ENCODE measurements at places on chromosomes 16 and 17.
A peak's percentile ranks its signal among the peaks of the same experiment; 100 is the strongest.

- peak; percentile 57 for DNase-seq
Measured at GRCh38 chr17:29495011-29495410, 71.8 kb downstream of the ABHD15 start.

- no peak for DNase-seq
Measured at GRCh38 chr17:54749157-54749556, 151.5 kb upstream of the TOM1L1 start.

DNA sequence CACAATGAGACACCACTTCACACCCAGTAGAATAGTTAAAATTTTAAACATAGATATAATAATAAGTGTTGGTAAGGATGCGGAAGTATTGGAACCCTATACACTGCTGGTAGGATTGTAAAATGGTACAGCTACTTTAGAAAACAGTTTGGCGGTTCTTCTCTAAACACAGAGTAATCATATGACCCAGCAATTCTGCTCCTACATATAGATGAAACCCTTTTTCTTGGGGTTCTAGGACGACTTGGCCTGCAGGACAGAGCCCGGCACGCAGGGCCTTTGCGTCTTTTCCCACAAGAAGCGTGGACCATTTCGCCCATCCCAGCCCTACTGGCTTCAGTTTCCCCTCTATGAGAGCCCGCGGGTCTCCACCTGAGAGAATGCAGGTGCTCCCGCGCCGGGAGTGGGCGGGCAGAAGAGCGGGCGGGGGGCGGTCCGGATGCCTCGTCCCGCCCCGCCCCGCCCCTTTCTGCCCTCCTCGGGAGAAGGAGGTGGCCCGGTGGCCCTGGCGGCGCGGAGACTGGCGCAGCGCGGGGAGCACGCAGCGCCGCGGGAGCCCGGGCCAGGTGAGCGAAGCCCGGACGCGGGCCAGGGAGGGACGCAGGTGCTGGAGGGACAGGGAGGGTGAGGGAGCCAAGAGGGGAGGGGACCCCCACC is at the start of gene SDR42E2:
Gene SDR42E2 (plus strand): TSS at position 508 of the 657 bp plus-strand sequence. CDS start 3,077 bp downstream, outside the sequence.
- DNase-seq, result no peak

DNA sequence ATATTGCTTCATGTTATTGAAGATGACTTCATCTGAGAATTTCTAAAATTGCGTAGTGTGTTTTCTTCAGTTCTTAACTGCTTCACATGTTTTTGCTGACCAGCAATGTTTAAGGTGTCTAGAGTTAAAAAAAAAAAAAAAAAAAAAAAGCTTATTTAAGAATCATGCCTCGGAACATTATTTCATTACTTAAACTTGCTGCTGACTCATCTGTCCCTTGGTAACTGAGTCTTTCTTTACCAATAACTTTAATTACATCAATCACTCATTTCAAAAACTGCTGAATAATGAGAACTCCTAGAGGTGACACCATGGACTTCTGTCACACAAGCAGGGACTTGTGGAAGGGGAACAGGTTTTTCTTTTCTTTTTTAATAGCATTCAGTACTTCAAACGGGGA is 16.2 kb downstream of the IRX5 start:
- DNase-seq, result no peak

Measured in fibroblast of lung (primary cell).